ENCODE measurements at places on chromosomes 6 and 20.

- DNase-seq = no peak
Measured at GRCh38 chr20:38159957-38160756, 4.9 kb downstream of the TGM2 start.

DNA sequence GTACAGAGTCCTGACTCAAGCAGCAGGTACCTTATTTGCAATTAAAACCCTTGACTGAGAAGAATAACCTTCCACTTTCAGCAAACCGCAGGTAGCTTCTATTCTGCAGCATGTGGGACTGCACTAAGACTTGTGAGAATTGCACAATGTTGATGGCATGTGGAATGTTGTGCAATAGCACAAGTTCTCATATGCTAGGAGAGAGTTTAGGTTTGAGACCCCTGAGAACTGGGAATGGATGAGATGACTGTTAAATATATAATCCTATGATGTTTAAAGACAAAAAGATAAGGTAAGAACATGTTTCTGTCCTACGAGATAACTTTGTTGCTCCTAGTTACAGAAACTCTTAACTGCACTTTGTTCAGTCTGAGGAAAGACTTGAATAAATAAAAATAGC is 194.6 kb downstream of the OTOR start:
- DNase-seq = no peak

DNA sequence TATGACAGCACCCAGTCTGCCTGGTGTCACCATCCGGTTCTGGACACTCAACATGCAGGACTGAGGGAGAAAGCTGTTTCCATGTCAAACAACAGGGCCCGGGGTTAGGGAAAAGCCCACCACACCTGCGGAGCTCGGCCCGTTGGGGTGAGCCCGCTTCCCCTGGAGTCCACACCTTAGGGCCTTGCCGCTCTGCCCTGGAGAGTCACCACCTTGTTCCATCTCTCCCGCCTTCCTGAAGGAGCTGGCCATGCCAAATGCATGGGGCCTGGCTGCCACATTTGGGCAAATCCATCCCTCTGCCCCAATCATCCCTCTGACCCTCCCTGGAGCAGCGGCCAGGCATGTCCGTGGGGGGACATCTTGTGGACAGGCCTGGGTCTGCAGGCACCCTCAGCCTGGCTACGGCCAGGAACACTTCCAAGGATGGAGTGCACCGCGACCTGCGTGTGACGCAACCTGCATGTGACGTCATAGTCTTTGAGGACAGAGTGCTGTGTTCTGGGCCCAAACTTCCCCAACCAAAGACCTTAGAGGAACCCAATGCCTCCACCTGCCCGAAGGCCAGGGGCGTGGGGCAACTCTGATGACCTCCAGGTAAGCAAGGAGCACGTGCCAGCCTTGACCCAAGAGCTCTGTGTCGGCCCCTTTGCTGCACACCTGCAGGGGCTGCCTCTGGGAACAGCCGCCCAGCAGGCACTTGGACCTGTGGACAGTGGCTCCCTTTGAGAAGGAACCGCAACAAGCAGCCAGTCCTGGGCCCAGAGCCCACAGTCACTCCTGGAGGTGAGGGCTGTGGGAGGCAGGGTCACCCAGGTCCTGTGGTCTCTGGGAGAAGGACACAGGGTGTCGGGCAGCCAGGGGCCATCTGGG is 1.7 kb downstream of the CABLES2 start:
- DNase-seq = no peak

- no peak for DNase-seq
Measured at GRCh38 chr6:31782126-31782855, 5.2 kb upstream of the VWA7 start.

- DNase-seq = no peak
Measured at GRCh38 chr20:14956538-14956937, 619.1 kb upstream of the FLRT3 start.

- no peak for DNase-seq
Measured at GRCh38 chr20:53101992-53102760, 130.0 kb downstream of the TSHZ2 start.

DNA sequence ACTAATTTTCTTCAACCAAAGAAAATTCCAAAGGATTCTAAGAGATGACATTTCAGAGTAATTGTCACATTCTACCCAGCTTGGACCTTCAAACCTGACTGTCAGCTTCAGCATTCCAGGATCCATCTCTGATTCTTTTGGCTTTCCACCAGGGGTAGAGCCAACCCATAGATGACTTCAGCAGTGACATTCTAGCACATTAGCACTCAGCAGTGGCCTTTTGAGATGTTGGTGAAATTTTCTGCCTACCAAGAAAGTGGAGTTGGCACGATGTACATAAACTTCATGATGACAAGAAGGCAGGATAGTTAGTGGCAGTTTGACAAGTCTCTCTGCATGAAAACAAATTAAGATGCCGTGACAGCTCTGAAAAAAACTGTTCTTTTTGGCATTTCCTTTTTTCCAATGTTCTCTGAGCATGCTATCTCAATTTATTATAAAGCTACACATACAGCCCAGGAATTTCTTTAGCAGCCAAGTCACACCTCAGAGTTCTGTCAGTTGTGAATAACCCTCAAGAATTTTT is 466.5 kb upstream of the RNF217 start:
- no peak for DNase-seq

GRCh38 chr20:19791887-19792286 is 33.8 kb downstream of the RIN2 start:
- DNase-seq = no peak

GRCh38 chr6:17352302-17352701 is 41.1 kb upstream of the CAP2 start:
- no peak for DNase-seq

DNA sequence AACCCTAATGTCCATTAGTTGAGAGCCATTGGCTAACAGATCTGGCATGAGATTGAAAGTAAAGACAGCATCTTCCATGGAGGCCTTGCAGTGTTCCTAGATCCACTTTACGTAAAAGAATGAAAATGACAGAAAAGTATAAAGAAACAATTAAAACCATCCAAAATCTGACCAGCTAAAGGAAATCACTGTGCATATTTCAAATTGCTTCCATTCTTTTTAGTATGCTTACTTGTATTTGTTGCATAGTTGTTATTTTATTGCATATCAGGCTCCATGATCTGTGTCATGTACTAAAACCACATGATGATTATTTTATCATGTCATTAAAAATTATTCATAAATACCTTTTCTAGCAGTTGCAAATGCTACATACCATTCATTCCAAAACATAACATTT is 67.9 kb downstream of the GCLC start:
- no peak for DNase-seq

DNA sequence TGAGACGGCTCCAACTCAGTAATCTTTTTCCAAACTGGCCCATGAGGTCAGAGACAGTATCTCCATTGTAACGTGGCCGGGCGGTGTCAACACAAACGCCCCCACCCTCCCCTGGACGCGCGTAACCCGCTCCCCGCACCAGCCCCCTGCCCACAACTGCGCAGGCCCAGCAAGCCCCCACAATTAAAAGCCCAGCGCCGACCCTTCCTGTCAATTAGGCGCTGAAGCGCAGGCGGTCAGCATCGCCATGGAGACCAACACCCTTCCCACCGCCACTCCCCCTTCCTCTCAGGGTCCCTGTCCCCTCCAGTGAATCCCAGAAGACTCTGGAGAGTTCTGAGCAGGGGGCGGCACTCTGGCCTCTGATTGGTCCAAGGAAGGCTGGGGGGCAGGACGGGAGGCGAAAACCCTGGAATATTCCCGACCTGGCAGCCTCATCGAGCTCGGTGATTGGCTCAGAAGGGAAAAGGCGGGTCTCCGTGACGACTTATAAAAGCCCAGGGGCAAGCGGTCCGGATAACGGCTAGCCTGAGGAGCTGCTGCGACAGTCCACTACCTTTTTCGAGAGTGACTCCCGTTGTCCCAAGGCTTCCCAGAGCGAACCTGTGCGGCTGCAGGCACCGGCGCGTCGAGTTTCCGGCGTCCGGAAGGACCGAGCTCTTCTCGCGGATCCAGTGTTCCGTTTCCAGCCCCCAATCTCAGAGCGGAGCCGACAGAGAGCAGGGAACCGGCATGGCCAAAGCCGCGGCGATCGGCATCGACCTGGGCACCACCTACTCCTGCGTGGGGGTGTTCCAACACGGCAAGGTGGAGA is at the start of the genes HSPA1A and HSPA1L:
HSPA1A (plus strand) TSS at position 519 of the 814 bp plus-strand sequence; CDS start at position 733, 214 bp downstream.
HSPA1L (minus strand) TSS at position 259 of the 814 bp plus-strand sequence. CDS start 3,311 bp downstream, outside the sequence.
- DNase-seq = peak; percentile 77

DNA sequence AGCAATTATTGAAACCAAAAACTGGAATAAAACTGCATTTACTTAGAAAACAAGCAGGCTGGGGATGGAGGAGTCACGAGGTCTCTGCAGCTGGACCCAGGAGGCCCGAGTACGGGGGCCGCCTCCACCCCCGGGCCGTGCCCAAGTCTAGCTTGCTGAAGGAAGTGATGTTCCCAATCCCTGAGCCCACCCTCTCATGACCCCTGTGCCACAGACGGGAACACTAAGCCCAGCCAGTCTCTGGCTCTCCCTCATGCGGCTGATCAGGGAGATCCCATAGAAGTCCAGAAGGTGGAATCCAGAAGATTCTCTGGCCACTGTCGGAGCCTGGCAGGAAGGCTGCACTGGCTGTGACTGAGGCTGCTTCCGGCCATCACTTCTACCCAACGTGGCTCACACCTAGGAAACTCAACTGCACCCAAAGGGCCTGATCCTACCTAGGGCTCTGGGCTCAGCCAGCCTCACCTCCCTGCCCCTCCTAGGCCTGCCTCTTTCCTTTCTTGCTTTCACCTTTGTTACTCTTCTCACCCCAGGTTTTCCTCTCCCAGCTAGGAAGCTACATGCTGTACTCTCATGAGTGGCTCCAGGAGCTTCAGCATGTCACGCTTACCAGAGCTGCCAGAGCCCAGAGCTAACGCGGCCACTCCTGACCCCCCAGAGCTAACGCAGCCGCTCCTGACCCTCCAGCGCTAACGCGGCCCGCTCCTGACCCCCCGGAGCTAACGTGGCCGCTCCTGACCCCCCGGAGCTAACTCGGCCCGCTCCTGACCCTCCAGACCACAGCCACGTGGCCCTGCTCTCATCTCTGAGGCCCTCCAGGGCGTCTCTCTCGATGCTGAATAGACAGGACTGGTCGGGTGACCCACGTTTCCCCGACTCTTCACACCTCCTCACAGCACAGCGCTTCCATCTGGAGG is 24.7 kb upstream of the HELZ2 start:
- DNase-seq = no peak

DNA sequence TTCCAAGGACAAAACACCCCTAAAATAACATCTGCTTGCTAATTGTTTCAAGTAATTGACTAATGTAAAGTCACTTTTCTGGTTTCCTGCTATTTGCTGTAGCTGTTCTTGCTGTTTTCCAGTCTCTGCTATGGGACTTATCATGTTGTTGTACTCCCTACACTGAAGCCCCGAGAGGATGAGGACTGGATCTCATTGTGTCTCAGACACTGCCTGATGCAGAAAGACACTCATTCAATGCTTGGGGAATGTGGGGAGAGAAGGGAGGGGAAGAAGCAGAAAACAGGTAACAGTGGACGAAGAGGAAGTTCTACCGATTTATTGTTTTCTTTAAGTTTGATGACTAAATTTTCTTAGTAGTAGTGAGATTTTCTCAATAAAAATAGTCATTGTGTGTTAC is 79.8 kb downstream of the DOK5 start:
- no peak for DNase-seq

DNA sequence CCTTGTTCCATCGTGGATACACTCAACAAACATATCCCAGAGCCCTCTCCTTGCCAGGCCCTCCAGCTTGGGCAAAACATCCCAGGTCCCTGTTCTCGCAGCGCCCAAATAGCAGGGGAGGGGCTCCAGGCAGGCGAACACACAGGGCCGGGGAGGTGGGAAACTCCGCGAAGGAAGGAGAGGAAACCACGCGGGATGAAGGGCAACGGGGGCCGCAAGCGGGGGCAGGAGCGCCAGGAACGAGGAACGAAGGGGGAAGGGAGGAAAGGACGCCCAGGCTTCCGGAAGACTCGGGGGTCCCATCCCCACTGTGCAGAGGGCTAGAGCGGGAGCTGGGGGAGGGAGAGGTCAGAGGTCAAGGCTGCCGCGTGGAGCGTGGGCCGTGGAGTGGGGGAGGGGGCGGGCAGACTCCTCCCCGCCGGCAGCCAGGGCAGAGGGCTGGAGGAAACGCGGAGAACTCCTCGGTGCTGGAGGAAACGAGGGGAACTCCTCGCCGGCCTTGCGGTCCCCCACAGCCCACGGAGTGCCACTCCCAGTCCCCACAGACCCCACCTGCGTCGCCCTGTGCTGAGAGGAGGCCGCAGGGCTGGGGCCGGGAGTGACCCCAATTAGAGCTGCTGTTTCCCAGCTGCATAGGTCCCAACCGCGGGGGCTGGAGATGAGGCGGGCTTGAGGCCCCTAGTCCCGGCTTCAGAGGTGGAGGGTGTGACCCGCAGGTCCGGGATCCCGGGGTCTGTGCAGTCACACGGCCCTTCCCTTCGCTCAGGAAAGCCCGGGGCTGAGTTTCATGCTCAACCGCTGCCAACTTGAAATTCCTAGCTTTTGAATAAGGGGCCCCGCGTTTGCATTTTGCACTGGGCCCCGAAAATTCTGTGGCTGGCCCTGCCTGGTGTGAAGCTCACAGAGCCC is 1.2 kb upstream of the RBM38 start:
- no peak for DNase-seq

GRCh38 chr6:54754406-54754805 is 92.2 kb upstream of the FAM83B start:
- no peak for DNase-seq

DNA sequence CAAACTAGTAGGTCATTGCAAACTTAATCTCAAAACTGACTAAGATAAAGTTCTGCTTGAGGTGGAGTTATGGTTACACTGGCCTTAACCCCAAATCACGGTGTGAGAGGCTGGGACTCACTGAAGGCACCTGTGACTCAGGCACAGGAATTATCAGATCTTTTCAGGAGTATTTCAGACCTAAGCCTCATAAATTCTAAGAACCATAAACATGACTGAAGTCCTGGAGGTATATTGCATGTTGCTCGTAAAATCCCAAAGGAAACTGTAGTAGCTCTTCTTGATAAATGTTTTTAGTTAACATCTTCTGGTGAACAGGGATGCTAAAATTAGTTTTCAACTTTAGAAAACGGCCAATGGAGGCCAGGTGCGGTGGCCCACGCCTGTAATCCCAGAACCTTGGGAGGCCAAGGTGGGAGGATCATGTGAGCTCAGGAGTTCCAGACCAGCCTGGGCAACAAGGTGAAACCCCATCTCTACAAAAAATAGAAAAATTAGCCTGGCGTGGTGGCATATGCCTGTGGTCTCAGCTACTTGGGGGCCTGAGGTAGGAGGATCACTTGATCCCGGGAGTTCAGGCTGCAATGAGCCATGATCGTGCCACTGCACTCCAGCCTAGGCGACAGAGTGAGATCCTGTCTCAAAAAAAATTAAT is 36.5 kb downstream of the DZANK1 start:
- DNase-seq = no peak

DNA sequence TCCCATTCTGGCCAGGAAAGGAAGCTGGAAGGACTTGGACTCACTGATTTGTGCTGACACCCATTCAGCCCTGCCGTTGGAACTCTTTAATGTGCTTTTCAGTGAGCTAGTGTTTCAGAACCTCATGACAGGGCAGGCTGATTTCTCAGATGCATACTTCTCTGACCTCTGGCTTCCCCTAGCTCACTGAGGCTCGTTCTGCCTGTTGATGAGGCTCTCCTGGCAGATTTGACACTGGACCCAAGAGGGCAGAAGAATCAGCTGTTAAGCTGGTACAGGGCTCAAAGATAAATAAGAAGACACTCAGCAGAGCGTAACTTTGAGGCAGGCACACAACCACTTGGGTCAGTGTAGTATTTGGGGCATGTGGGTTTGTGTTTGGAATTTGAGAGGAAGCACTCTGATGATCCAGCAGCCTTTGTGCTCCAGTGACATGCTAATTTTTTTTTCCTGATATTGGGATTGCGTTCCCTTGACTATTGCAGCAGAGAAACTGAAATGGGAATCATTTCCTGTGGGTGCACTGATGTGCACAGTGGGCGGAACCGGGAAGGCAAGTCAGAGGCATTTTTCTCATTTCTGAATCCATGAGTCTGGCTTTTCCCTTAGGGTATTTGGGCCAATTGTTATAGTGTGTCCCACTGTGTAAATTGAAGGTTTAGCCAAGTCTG is 80.2 kb downstream of the CARMIL1 start:
- DNase-seq = no peak

All from NCI-H187 treated with DMSO at 0.1 percent for 48 hours (cell line).